Stimulated activated CD8-positive, alpha-beta memory T cell treated with anti-CD3 and anti-CD28 coated beads, Interleukin-4, amount 100 ng/mL, for 1 hour (primary cell): ENCODE measurements at places on chromosomes 6 and 20.

DNA sequence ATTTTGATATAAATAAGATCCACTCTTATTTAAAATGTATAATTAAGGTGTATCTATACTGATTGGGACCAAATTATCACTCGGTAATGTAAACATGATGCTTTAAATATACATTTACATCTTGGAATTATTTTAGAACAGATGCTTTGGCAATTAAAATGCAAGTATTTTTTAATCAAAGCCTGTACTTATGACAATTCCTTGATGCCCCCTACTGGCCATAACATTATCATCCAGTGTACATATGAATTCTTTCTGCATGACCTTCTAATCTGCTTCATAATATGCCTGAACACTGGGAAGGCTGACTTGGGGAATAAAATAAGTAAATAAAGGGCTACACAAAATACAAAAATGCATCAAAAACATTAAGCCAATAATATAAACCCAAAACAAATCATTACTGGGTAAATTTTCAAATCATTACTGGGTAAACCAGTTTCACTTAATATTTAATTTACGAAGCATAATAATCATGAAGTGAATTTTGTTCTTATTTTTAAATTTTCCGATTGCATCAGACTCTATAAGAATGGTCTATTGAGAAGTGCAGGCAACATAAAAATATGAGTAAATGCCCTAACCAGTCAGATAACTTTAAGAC, 65.1 kb downstream of the CGA start:
- DNase-seq: no peak

DNA sequence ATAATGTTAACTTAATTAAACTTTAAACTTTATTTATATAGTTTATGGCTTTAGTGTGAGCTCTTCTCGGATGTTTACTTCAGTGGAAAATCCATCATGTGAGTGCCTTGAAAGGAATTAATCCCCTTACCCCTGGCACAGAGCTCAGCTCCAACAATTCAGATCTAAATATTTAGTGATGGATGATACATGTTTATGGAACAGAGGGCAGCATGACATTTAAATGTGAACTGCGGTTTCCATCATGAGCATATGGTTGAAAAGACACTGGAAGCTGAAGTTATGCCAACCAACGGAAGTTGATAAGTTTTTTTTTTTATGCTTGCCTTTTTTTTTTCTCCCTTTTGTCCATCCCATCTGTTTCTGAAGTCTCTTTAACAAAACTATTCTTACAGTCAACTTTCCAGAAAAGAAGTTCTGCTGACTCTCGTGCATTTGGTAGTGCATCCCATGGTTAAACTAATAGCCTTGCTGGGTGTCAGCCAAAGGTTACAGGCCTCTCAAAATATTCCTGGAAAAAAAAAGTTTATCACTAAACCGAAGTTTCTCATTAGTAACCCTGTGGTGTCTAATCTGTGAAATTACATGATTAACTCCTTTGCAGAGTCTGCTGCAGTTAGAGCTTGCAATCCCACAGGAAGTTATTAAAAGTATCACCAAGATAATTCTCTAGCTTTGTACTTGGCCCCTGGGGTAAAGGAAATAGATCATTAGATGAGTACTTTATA, 243.9 kb upstream of the TCF21 start:
- DNase-seq: no peak

GRCh38 chr20:34066476-34067090, 45.5 kb downstream of the EIF2S2 start:
- DNase-seq: no peak

DNA sequence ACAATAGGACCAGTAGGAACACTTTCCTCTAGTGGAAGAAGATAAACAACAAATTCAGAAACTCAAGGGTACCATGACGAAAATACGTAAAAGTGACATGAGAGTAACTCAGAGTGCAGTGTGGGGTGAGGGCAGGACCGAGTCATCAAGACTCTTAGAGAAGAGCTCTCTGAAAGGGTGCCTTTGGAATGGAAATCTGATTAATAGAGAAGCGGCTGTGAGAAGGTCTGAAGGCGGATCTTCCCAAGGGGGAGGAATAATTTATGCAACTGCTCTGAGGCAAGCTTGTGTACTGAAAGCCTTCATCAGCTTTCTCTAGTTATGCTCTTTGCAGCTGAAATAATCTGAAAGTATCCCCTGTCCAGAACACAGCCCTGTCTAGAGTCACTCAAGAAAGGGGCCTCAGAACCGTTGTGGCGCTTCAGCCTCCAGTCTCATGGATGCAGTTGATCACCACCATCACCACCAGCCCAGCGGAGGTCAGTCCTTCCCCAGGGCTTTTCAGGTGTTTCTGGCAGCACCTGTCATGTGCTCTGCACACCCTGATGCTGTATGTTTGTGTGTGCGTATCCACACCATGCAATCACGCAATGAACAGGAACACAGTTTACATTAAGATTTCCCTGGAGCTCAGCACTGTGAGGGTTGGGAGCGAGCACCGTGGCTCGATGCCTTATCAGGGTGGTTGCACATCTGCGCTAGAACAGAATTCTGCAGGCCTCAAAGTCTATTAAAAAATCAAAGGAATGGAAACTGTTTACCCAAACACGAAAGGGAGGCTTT, 396.5 kb downstream of the SMOC2 start:
- no peak for DNase-seq

GRCh38 chr6:92582211-92582610, 837.1 kb downstream of the EPHA7 start:
- DNase-seq: no peak

- DNase-seq: no peak
Observed at GRCh38 chr20:35979544-35979943, 11.2 kb downstream of the CNBD2 start.

DNA sequence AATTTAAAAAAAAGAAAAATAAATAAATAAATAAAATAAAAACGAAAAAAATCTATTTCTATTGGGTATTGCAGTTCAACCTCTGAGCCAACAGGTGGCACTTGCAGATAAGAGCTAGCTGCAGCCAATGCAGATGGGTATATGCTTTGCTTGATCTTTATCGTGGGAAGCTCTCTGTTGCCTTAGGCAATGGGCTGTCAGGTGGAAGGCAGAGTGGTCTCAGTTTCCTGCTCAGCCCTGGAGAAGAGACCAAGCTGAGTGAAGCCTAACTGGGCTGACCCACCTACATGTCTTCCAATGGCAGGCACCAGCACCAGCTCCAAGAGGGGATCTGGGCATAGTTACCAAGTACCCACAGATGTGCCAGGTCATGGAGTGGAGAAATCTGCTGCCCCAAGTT, 95.0 kb downstream of the AK9 start:
- DNase-seq: no peak

- no peak for DNase-seq
Observed at GRCh38 chr6:48290595-48290994, 179.6 kb upstream of the PTCHD4 start.

DNA sequence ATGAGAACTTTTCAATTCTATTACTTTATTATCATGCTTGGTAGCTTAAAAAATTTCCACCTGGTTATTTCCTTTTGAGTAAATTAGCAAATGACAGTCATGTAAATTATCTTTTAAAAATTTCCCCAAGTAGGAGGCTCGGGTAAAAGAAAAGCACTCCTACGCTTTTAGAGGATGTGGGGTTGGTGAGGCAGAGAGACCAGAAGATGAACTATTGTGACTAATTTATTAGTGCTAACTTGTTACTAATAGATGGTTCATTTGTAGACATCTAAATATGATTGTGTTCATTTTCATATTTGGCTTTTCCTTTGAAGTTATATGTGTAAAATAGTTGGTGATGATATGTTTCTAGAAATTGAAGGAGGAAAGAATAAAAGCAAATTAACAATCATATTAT, 27.0 kb downstream of the ZNF292 start:
- no peak for DNase-seq

DNA sequence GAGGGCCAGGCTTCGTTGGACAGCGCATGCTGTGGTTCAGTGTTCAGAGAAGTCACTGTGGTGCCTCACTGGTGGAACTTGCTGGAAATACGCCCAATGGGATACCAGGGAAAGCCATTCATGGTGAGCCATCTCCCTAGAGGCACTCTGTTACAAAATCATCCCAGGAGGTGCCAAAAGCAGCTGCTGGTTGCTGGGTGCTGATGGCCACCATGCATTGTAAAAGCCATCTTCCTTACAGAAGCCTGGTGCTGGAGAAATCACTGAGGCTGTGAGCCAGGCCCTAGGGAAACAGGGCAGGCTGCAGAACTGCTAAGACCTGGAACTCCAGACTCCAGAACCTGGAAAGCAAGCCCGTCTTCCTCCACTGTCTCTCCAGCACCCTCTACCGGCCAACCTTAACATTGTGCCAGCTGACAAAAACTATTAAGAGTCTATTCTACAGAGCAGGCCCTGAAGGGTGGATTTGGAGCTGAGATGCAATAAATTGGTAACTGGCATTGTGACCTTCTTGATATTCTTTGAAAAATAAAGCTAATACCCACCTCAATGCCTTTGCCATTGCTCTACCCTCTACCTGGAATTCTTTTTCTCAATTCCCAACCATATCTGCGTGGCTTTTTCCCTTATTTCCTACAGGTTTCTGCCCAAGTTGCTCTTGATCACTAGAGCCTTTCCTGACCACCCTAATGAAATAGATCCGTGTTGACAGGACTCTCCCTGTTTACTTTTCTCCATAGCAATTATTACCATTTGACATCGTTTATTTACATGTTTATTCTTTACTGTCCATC, 18.5 kb downstream of the SNRPB start:
- DNase-seq: peak; percentile 20

DNA sequence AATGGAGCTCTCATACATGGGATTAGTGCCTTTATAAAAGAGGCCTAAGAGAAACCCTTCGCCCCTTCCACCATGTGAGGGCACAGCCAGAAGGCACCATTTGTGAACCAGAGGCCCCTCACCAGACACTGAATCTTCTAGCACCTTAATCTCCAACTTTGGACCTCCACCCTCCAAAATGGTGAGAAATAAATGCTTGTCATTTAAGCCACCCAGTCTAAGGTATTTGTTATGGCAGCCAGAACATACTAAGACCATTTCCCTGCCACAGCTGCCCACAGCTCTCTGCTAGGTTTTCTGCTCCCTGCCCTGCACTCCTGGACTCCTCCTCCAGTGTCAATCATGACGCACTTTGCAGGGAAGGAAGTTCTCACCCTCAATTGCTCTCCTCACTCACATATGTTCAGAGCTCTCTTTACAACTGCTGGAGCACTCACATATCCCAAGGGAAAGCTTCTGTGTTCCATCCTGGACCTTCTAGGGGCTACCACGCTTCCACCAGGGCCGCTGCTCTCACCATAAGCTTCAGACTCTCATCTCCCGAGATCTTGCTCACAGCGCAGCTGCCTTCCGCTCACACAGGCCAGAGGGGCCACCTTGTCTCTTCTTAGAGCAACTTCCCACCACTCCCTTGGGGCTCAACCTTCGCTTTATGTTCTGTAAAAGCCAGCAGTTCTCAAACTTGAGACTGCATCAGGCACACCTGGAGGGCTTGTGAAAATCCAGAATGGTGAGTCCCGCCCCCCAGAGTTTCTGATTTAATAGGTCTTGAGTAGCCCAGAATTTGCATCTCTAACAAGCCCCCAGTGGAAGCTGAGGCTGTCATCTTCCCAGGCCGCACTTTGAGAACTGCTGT, 1.6 kb upstream of the LY86 start:
- DNase-seq: no peak

GRCh38 chr6:122649701-122650100, 39.5 kb downstream of the PKIB start:
- no peak for DNase-seq

DNA sequence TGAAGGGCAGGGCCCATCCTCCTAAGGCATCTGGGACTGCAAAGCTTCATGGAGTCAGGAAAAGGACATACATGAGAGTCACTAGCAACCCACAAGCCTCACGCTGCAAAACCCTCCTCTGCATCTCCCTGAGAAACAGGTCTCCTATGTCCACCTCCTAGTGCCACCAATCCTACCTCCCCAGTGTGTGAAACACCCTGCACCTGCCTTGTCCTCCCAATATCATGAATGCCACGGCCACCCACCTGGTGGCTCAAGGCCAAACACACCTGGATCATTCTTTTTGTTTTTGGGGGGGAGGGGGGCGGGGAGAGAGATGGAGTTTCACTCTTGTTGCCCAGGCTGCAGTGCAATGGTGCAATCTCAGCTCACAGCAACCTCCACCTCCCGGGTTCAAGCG, 90.5 kb downstream of the ZMYND8 start:
- DNase-seq: no peak

DNA sequence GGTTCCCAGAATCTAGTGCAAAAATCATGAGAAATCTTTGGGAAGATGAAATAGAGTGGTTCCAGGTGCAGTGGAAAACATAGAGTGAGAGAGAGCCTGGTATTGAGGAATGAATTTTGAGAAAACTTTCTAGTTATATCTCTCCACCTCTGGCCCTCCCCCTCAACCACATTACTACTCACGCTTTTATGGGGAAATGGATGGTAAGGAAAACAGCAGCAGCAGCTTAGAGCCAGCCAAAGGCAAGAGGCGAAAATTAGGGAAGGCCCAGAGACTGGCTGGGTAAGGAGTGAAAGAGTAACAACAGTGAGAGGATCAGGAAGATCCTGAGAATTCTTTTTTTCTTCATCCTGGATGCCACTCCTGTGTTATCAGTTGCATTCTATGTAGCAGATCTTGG, 187.9 kb upstream of the ECI2 start:
- DNase-seq: no peak

GRCh38 chr6:130577178-130577919, 211.5 kb downstream of the TMEM200A start:
- no peak for DNase-seq

- DNase-seq: no peak
Observed at GRCh38 chr6:53889365-53889764, 94.6 kb downstream of the LRRC1 start.
